ENCODE measurements at places on chromosomes 2 and 18.

DNA sequence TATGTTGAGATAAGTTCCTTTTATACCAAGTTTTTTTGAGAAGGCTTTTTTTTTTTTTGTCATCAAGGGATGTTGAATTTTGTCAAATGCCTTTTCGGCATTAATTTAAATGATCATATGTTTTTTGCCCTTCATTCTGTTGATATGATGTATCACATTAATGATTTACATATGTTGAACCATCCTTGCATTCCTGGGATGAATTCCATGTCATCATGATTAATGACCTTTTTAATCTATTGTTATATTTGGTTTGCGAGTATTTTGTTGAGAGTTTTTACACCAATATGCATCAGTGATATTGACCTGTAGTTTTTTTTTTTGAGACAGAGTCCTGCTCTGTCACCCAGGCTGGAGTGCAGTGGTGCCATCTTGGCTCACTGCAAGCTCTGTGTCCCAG is 585.7 kb upstream of the FANCL start:
- no peak for DNase-seq

- DNase-seq: no peak
These were observed 202.6 kb upstream of the ID2 start for GRCh38 chr2:8479298-8479697.

- no peak for DNase-seq
These were observed 286.8 kb downstream of the ARL6IP6 start for GRCh38 chr2:153005071-153005730.

- no peak for DNase-seq
These were observed 10.5 kb upstream of the LYPD1 start for GRCh38 chr2:132680544-132680943.

DNA sequence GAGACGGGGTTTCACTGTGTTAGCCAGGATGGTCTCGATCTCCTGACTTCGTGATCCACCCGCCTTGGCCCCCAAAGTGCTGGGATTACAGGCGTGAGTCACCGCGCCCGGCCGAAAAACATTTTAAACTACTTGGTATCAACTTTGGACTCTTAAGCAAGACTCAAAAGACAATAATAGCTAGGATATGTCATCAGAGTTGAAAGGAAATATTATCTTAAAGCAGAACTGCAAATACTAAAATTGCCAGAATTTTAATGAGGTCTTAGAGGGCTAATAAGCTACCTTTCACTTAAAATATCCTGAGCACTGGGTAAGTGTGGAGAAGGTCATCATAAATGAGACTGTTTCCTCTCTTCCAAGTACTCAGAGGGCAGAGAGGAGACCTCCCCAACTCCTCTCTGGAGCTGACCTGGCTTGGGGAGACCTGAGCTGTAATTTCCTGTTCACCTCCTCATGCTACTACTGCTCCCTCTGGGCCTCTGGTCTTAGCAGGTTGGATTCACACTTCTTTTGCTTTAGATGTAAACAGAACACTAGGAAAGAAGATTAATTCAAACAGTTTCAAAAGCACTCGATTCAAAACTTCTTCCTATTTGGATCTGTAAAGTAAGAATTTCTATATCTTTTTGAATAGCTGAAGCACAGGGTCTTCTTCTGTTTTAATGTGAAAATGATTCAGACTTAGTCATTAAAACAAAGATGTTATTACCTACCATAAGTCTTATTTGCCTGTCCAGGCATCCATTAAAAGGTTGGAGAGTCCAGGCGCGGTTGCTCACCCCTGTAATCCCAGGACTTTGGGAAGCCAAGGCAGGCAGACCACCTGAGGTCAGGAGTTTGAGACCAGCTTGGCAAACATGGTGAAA is 16.5 kb downstream of the CNRIP1 start:
- no peak for DNase-seq

DNA sequence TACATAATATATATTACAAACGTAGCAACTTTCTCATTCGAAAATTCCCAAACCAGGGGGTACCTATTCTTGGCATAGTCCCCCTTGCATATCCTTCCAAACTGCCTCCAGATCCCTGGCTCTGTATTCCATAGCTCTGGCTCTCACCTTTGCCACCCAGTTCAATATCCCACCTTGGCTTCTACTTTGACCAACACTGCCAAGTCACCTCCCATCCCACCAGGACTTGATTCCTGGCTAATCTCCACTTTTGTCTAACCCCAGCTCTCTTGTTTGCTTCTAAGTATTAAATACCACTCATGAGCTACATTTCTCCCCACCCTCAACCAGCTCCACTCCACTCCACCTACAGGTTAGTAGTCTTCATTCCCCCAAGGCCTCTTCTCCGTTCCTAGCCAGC is 103.2 kb upstream of the WDR75 start:
- DNase-seq: no peak

DNA sequence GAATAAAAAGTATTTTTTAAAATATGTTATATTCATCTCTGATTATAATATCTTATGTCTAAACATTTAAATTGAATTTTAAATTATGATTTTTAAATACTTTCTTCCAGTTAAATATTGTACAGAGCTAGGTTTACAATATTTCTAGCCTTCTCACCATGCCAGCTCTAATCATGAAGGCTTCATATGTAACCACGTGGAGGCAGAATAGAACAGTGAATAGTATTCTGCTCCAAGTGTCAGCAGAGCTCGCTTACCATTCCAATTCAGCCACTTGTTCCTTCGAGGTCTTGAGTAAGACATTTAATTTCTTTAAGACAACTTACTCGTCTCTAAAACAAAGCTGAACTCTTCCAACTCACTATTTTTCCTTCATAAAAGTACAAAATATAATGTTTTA is 871.8 kb downstream of the SUCLG1 start:
- DNase-seq: no peak

GRCh38 chr18:22285361-22286140 is 116.2 kb downstream of the GATA6 start:
- DNase-seq: no peak

DNA sequence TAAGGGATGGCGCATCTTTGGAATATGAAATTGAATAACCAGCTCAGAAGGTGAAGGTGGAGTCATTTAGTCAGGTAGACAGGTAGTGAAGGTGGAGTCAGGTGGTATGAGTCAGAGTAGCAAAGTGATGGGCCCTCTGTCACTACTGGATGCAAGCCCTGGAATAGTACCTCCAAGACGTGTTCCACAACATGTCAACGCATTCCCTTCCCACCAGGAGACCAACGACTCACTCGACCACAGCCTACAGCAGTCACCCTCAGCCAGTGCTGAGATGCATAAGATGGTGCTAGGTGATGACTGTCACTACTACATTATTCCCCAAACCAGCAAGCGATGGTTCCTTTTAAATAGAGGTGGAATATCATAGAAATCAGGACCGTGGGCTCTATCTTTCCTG is 6.8 kb downstream of the CPLX4 start:
- no peak for DNase-seq

DNA sequence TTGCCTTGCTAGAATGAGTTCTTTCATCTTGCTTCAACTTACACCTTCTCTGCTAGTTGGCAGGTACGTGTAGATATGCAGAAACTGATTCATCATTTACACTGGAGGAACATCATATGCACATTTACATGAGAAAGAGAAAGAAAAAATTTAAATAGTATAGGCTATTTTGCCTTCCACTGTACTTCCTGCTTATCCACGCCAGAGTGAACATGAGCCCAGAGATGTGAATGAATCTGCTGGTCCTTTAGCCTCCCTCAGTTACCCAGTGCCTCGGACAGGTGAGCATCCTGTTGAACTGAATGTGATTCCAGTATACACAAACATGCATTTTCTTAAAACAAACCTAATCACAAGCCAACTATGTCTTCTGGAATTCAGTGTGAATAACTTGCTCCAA is 83.6 kb downstream of the SESTD1 start:
- no peak for DNase-seq

DNA sequence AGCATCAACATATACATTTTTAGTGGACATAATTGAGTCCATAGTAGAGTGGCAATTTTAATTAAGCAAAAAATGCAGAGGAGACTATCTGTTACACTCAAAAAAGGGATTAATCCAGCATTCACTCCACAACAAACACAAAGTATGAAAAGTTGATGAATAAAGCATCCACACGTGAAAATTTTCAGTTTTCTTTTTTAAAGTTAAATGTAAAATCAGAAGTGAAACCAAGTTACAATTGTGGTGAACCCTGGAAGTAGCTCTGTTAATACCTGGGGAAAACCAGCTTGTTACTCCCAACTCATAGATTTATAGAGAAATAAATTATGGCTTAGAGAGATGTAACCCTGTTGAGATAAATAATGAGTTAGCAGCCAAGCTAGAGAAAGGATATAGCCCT is 807.8 kb downstream of the TRIB2 start:
- no peak for DNase-seq

- DNase-seq: no peak
These were observed 4.7 kb upstream of the PPP4R1 start for GRCh38 chr18:9619056-9619455.

GRCh38 chr2:238570391-238570790 is 143.7 kb downstream of the ASB1 start:
- DNase-seq: no peak

All from NCI-H82 (cell line).